ENCODE measurements at places on chromosomes 6 and 20.

DNA sequence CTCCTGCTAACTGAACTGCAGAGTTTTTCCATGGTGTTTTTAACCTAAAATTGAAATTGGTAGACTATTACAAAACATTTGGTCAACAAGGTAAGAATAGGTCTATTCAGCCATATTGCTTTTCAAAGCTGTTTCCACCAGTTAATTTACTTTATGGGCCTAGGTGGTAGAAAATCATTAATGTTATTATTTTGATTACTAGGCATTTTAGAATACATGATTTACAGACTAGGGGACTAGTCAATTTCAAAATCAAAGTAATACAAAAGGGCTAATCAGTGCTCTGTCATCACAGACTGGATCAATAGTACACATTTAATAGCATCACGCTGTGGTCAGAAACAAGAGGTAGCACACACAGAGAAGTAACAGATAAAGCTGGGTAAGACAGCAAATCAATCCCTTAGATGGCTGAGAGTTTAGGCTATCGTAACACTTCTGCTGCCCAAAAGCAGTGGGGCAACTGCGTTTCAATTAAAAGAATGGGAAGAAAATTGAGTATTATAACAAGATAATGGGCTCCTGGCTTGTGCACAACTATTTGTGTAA is 114.4 kb downstream of the NRSN1 start:
- DNase-seq: no peak

DNA sequence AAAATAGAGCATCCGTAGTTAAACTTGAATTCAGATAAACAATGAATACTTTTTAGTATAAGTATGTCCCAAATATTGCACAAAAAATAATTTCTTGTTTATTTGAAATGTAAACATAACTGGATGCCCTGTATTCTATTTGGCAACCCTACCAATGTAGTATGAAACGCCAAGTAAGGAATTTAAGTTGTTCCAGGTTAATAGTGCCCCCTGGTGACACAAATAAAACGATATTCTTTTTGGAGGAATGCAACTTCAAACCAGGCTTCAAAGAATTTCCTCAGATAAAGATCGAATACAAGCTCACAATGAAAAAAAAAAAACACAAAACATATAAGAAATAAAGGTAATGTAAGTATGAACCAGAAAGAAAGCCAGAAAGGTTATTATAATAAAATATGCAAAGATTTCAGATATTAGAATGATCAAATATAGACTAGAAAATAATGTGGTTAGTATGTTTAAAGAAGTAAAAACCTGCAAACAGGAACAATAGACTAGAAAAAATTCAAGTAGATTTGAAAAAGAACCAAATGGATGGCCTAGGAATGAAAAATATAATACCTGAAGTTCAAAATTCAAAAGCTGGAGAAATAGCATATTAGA is 18.4 kb upstream of the AKAP7 start:
- DNase-seq: no peak

- DNase-seq: no peak
These were observed 2.1 kb downstream of the NQO2 start for GRCh38 chr6:3001773-3002293.

- DNase-seq: no peak
These were observed 16.8 kb upstream of the BCLAF1 start for GRCh38 chr6:136306466-136306865.

DNA sequence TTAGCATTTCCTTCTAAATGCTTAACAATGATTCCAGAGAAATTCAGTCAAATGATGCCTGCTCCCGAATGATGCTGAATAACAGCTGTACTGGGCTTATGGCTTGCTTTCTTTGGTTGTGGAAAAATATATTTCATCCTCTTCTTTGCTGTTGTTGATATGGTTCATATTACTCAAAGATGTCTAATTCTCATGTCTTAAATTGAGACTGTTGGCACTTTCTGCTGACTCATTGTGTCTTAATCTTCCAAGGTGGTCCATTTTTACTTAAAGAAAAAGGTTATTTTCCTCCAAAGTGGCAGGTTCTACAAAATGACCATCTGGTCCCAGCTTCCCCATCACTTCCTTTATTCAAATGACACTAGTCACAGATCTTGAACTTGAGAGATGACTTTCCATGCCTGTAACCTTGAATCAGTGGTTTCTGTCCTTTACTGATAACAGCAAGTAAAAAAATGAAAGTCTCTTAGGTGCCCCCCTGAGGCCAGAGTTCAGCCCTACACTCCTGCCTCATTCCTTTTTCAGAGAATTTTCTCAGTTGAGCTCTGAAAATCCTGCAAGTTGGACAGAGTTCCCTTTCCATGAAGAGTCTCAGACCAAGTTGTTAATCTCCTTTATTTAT is 6.9 kb downstream of the SNAP25 start:
- DNase-seq: no peak

DNA sequence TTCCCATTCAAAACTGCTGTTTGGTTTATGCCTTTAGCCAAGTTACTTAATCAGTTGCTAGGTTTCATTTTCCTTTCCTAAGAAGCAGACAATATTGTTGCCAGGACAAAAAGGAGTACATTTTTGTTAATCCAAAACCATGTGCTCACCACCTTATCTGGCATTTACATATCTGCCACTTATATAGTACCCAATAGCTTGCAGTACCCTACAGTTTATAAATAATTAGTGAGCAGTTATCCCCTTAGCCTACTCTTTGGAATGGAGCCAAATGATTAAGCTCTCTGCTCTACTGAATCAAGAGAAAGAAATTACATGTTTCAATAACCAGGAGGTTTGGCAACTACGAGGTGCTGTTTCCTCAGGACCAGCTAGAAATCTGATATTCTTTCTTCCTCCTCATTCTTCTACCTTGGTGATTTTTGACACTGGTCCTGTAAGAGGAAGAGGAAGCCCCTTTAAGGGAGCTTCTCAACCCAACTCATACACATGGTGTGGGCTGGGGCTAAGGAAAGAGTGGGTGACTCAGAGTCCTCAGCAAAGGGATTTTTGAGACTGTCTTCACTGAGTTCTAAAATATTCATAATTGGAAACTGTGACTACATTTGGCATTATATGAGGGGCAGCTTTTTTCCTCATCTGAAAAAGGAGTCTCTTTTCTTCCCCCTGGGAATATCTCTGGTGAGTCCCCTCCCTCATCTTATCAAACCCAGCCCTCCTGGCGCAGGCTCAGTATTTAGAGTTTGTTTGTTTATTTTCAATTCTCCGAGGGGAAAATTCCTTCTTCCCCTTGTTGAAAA is 1.5 kb downstream of the ZNFX1 start:
- peak; percentile 52 for DNase-seq
